ENCODE measurements at places on chromosomes 5 and 9.

- DNase-seq, result no peak
Measured at GRCh38 chr9:89496645-89497256, 1.2 kb downstream of the SEMA4D start.

- DNase-seq, result no peak
Measured at GRCh38 chr9:31325778-31326177, 1058.7 kb upstream of the ACO1 start.

- no peak for DNase-seq
Measured at GRCh38 chr5:98391921-98392625, 381.4 kb upstream of the RGMB start.

- DNase-seq, result no peak
Measured at GRCh38 chr9:124595743-124596142, 88.5 kb upstream of the NR5A1 start.

GRCh38 chr9:5582835-5583195 is 46.1 kb upstream of the RIC1 start:
- DNase-seq, result no peak

DNA sequence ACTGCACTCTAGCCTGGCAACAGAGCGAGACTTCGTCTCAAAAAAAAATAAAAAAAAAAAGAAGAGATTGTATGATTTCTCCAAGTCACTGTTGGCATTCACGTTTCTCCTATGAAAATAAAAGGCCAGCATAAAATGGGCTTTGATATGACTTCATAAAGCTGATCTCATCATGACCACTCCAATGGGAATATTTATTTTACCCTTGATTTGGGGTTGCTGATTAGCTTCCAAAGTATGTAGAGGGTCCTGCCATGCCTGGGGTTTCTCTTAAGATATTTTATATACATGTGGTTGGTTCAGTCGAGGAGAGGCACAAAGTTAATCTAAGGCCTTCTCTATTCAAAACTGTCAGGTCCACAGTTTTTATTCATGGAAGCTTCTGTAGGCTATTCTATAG is 247.0 kb upstream of the TNC start:
- DNase-seq, result no peak

- DNase-seq, result no peak
Measured at GRCh38 chr5:74337984-74338310, 302.6 kb downstream of the ENC1 start.

DNA sequence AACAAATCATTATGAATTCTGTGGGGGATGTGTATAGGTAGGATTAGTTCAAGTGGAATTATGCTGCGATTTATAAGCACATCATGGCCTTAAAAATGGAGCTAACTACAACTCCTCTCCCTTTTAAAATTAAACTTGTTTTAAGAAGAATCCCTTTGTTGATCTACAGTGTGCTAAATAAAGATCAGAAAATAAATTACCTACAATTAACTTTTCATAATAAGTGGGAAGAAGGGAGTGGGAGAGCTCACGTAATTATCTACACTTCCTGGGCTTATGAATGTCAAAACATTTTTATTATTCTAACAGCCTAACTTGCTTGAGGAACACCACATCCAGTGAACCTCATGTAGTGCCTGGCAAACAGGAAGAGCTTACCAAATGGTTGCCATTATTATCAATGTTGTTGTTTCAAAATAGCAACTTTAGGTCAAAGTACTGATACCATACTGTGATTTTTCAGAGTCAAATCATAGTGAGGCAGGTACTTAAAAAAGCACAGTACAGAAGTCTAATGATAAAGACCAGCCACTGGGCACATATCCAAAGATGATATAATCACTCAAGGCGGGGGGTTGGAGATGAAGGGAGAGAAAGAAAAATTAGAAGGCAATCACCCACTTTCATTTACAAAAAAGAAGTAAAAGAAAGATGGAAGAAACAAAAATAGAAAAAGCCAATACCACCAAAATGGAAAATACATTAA is 174.0 kb downstream of the RAPGEF6 start:
- no peak for DNase-seq

DNA sequence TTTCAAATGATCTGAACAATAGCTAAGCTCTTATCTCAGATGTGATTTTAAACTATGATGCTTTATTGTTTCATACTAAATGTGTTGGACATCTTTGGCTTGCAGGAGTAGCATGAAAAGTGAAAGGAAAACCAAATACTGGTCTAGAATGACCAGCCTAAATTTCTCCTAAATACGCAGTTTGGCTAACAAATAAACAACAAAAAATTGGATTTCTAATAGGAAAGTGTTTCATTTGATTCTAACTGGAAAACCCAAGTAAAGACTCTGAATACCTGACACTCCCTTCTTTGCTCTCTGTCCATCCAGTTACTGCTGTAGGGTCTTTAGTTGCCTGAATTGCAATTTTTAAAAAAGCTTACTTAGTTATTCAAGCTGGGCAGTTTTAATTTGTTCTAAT is 111.7 kb upstream of the ACOT12 start:
- no peak for DNase-seq

DNA sequence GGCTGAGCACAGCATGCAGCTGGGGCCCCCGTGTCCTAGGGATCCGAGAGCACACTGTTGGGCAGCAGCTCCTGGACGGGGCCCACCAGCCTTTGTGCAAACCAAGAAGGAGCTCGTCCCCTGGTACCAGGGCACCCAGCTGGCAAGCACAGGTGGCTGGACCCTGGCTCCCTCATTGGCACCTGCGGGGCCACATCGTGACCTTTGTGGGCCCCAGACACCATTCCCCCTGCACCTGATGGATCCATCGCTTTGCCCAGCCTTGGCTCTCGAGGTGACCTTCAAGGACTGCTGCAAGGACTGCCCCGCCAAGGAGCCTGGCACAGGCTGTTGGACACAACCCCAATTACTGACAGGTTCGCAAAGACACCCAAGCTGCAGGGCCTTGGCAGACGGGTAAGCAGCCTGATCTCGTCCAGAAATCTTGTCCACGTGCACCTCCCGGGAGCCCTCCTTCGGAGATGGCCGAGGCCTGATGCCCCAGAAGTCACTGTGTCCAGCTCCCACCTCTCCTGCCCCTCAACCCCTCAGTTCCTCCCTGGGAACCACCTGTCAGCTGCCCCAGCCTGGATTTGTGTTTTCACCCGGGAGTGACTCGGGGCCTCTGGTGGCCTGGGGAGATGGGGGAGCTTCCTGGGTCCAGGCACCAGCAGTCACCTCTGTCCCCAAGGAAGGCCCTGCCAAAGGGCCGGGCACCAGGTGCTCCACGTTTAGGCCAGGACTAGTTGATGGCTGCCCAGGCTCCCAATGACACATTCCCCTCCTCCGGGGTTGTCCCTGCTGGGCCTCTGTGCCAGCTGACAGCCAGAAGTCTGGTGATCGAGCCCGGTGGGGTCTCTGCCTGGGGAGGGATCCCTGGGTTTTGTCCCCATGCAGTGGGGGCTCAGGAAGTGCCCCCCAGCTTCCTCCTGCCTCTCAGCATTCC is 137.1 kb upstream of the PPP1R26 start:
- no peak for DNase-seq

DNA sequence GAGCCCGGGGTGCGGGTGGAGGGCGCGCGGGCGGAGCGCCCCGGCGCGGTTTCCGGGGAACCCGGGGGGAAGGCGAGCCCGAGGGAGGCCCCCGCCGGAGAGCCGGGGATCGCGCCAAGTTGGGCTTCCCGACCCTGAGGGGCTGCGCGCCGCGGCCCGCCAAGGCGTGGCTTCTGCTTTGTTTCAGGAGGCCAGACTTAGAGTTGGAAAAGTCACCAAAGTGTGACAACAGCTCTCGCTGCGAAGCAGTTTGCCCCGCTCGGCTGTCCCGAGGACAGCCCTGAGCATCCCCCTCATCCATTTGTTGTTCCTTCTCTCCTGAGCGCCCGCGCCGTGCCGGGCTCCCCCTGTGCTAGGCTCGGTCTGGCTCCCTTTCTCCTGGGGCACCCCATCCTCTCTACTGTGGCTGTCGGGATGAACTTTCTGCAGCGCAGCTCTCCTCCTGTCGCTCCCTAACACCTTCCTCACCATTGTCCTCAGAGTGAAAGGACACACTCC is 410 bp downstream of the GLIPR2 start:
- DNase-seq, result no peak

GRCh38 chr5:150628936-150629485 is 11.4 kb upstream of the SYNPO start:
- DNase-seq, result no peak

DNA sequence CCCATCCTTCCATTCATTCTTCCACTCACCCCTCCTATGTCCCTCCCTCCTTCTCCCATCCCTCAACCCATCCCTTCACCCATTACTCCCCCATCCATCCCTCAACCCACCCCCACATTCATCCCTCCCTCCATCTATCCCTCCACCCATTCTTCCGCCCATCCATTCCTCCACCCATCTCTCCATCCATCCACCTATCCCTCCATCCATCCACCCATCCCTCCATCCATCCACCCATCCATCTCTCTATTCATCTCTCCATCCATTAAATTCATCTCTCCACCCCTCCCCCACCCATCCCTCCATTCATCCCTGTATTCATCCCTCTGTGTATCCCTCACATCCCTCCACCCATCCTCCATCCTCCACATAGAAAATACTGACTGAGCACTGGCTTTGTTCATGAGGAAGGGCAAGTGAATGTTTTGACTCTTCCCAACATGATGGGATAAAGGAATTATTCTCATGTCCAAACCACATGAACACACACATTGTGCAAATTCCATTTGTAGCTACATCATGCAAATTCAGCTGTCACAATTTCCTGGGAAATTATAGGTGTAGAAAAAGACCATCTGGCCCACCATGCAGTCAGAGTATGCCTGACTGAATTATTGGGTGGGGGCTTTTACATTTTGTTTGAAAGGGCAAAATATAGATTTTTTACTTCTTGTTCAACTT is 6.9 kb upstream of the VAV2 start:
- DNase-seq, result no peak

GRCh38 chr9:6938447-6938846 is 180.7 kb downstream of the KDM4C start:
- no peak for DNase-seq

- peak; percentile 26 for DNase-seq
Measured at GRCh38 chr9:128159522-128159783, 612 bp upstream of the BBLN start.
